BJ (cell line): ENCODE measurements at places on chromosomes 13 and 19.

DNA sequence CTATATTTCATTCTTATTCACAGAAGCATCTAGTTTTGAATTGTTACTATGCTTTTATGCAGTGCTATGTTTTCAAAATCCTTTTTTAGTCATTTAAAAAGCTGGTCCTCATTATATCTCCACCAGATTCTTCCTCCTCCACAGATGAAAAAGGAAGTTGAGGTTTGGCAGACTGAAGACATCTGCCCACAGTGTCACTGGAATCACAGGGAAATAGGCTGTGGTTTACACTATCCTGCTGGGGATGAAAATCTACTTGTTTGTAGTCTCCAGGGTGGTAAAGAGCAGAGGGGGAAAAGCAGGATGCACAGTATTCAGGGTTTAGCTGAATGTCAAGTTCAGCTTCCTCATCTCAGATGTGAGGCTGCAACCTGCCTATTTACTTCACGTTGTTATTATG is 351.2 kb downstream of the DNAJC15 start:
- peak; percentile 30 for DNase-seq

GRCh38 chr19:52188822-52189734 is 774 bp upstream of the PPP2R1A start:
- DNase-seq = no peak

- DNase-seq = peak; percentile 67
Observed at GRCh38 chr19:38849147-38849859, 483 bp downstream of the HNRNPL start.

- DNase-seq = no peak
Observed at GRCh38 chr19:32352241-32352630, 6.8 kb downstream of the ZNF507 start.

DNA sequence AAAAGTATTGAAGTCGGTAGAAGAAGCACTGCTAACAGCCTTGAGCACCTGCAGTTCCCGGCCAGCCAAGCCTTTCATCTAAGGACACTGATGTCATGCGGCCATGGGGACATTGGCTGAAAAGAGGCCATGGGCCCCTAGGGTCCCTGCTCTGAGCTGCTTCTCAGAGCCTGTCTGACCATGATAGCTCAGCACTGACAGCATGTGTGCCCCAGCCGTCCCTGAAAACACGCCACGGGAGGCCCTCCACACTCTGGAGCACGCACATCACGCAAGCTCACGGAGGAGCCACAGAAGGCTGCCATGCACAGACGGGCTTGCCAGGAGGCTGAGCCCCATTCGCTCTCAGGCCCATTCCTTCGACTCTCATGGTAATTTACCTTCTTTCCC is 51.8 kb downstream of the MLLT1 start:
- no peak for DNase-seq

DNA sequence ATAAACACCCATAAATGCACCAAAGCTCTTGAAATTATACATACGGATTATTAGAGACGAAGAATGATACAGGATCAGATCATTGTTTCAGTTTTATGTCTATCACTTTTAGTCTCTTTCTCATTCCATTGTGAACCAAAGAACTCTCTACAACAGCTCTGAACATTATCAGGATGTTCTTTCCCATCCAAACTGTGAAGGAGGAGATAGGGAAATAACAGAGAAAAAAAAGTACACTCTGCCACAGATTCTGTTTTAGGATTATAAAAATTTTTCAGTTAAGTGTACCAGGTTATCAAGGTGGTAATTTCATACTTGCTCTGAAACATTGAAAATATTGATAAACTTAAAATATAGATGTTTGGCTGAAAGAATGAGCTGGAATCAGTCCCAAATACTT is 270.9 kb downstream of the MZT1 start:
- DNase-seq = no peak

DNA sequence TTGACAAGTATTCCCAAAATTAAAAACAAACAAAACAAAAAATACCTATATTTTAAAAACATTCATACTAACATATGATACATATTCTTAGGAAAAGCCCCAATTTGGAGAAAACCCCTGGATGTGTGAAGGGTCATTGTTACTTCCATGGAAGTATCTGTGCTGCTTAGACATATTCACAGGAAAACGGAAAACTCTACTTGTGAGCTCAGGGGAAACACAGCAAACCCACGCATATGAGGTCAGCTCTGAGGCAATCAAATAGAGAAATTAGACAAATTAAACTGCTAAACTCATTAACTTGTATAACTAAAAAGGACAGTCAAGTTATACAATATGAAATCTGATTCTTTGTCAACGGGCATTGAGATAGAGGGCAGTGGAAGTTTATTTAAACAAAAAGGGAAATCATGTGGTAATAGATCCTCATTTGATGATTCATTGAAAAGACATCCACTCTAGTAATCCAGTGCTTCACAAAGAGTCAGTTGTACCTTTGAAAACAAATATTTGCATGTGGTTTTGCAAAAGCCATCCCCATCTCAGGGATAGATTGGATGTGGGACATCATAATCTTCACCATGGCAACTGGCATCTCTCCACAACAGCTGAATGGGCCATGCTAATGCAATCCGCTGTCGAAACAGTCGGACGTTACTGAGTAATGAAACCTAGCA is 423.4 kb downstream of the ITGBL1 start:
- DNase-seq = no peak

- DNase-seq = no peak
Observed at GRCh38 chr13:44146138-44146537, 227.5 kb upstream of the SERP2 start.

- no peak for DNase-seq
Observed at GRCh38 chr13:76222511-76222910, 586.4 kb downstream of the LMO7 start.

DNA sequence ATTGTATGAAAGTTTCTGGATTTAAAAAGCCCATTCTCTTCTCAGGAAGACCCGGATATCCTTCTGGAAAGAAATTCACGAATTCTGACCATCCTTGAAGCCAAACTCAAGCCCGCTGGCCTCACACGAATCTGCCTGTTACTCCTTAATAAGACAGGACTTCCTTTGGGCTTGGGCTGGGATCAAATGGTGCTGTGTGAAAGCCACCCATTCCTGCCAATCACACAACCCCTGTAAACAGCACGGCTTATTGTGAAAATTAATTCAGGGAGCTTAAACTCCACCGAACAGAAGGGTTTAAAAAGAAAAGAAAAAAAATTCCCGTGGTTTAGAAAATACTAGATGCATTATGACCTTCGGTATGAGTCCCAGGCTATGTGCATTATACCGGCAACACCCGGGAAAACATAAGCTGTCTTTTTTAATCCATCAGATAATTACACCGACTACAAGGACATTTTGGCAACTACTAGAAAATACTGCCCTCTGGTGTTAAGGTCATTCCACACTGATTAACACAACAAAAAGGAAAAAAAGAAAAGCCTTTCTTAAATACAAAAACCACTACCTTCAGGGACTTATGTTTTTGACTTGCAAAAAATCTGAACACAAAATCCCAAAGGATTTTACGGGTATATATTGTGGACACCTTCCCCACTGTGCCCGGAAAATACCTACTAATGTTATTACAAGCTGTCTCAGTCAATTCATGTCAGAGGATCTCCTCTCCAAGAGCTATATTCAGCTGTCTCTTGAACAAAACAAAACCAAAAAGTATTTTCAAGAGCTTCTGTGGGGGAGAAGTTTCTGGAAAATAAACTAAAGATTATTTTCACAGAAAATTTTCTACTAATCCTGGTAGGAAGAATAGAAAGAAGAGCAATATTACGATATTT is 76.0 kb upstream of the LSM14A start:
- DNase-seq = no peak
